ENCODE measurements at places on chromosomes 1 and 21.

- DNase-seq, result no peak
Observed at GRCh38 chr1:65167586-65168242, 19.7 kb downstream of the AK4 start.

GRCh38 chr1:185237661-185238060, 79.4 kb downstream of the IVNS1ABP start:
- DNase-seq, result no peak

- no peak for DNase-seq
Observed at GRCh38 chr1:248791010-248791409, 34.7 kb downstream of the SH3BP5L start.

DNA sequence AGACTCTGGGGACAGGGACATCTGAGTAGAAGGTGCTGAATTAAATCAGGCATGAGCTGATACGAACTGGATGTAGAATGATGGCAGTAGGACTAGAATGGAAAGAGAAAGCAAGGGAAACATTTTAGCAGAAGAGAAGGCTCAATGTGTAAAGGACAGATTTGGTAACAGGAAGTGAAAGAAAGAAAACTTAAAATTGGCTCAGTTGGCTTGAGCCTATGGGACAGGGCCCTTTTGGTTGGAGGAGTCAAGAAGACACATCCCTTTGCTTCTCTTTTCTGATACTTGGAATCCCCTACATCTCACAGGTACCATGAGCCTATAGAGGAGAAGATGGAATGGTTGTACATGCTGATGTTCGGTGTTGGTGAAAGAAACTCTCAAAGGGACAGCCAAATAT, 300.6 kb upstream of the PLXNA2 start:
- DNase-seq, result no peak

DNA sequence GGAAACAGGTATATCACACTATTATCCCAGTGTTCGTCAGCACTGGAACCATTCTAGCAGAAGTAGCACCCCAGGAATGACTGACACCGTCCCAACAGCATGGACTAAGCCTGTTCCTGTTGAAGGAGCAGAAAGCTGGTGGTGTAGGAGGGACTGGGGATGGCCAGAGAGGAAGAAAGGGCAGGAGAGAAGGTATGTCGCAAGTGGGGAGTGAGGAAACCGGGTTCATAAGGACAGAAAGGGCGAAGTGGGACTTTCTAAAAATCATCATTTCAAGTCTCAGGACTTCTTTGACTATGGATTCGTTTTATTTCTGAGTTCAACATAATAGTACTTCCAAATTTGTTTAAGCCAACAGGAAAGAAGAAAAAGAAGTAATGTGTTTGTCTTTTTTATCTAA, 19.7 kb upstream of the MX1 start:
- DNase-seq, result no peak

DNA sequence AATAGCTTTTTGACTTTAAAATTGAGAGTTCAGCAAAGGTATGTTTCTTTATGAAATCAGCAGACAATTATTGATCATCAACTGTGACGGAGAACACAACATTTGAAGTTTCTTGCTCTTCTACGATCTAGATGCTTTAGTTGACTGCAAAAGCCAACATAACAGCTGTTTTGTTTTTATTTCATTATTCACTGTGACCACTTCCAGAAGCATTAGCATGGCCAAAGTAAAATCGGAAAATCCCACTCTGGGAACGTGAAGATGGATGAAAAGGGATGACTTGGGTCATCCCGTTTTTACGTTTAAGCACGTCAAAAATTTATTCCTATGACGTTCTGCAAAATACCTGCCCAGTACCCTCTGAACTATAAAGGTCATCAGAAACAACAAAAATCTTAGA, 833.0 kb upstream of the ADAMTS5 start:
- DNase-seq, result no peak

- no peak for DNase-seq
Observed at GRCh38 chr1:221716713-221717484, 25.0 kb downstream of the DUSP10 start.

GRCh38 chr1:91744953-91745639, 140.9 kb downstream of the TGFBR3 start:
- no peak for DNase-seq

- no peak for DNase-seq
Observed at GRCh38 chr1:190196020-190196419, 281.6 kb downstream of the BRINP3 start.

- no peak for DNase-seq
Observed at GRCh38 chr1:61496501-61496900, 228.4 kb downstream of the TM2D1 start.

GRCh38 chr21:42299324-42300044, 15.7 kb downstream of the TFF3 start:
- no peak for DNase-seq

DNA sequence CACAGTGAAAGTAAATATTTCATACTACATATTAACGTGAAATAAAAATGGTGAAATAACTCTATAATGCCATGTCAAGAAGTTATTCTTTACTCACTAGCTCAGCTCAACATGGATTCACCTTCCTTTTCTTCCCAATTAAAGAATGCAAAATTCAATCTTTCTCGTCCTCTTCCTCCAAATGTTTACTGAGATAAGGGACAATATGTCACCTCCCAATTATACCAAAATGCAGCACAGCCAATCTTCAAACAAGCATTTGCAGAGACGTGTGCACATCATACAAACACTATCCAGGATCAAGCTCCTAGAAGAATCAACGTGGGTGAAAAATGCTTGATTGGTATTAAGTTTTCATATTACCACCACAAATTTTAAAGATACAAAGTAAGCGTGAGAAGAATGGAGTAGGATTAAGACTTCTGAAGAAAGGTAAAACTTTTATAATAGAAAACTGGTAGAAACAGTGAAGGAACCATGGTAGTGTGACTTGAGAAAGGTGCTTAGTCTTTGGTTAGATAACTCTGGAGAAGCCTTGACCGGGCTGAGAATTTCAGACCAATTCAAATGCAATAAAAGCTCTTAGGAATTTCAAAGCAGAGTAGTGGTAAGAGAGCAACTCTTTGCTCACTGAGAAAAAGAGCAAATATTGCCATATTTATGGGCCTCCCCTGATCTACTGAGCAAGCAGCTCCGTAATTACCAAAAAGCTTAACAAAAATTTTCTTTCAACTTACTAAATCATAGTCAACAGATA, 7.2 kb downstream of the PTP4A2 start:
- no peak for DNase-seq

GRCh38 chr1:202112859-202113689, 9.6 kb upstream of the GPR37L1 start:
- DNase-seq, result no peak

- DNase-seq, result no peak
Observed at GRCh38 chr1:43121256-43121900, 50.7 kb downstream of the EBNA1BP2 start.

Data from effector CD8-positive, alpha-beta T cell (primary cell).